ENCODE measurements at places on chromosomes 3 and 15.

- DNase-seq: no peak
Measured at GRCh38 chr3:115808816-115809215, 185.5 kb downstream of the GAP43 start.

DNA sequence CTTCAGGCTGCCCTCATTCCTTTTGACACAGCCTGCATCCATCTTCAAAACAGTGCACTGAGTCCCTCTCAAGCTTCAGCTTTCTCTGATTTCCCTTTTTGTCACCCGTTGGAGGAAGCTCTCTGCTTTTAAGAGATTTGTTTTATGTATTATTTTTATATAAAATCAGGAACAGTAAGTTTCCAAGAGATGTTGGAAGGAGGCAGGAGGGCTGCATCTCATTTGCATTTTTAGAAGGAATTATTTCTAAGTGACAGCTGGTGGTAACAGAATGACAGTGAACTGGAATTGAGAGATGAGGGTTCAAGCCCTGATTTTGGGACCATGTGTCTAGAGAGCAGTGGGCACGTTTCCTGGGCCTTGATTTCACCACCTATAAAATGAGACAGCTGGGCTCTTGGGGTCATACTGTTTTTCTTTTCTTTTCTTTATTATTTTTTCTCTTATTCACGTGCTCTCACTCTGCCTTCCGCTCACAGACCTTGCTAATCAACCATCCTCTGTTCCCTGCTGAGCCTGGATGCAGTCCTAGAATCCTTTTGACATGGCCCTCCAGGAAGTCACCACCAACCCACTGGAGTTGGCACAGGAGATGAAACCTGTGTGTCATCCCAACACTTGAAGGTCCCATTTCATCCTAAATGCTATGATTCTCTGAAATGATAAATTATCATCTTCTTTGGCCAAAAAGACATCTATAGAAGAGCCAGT, 148.6 kb downstream of the CACNA2D3 start:
- no peak for DNase-seq

- DNase-seq: no peak
Measured at GRCh38 chr15:57286446-57287122, 89.7 kb upstream of the CGNL1 start.

DNA sequence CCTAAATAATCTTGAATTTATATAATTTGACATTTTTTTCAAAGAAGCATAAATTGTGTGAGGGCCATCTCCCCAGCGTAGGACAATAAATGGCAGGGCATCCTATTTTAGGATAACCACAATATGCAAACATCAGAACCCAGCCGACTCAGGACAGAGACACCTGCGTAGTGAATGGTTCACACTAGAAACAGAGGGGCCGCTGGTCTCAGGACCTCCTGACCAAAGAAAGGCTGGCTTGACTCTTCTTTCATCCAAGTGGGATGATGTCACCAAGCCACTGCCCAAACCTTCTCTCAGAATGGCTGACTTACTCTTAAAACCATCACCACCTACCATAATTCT, 162.1 kb downstream of the FOXP1 start:
- no peak for DNase-seq

GRCh38 chr3:128555098-128555825, 62.3 kb upstream of the GATA2 start:
- no peak for DNase-seq

DNA sequence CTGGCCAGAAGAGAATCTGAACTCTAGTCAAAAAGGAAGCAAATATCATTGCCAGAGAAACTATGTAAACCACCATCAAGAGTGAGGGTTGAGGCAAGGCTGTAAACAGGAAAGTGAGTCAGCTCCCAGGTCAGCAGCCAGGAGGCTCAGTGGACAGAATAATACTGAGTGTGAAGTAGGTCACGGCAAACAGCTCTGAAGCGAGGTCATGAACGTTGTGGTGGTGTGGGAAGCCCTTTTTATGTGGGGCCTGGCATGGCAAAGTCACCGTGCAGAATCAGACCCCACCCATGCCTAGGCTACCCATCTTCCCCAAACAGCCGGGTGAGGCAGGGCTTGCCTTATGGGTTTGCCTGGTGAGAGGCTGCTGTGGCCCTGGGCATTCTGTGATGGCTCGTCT, 43.9 kb downstream of the THBS1 start:
- DNase-seq: peak; percentile 95

- DNase-seq: no peak
Measured at GRCh38 chr3:126135406-126136076, 44.8 kb downstream of the ALDH1L1 start.

DNA sequence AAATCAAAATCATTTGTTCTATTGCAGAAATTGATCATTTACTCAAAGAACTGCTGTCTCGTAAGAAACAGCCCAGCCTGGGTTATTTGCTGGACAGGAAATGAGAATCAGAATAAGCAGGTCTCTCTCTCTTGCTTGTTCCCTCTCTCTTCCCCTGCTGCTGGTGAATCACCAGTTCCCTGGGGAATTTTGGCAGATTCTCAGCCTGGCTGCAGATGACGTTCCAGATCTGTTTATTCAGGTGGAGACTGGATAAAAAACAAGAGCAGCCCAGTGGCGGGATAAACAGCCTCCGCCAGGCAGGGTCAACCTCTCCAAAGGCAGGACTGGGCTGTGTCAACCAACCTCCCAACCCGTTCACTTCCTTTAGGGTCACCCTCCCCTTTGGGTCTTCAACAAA, 72.1 kb downstream of the LRIG1 start:
- DNase-seq: peak; percentile 97

GRCh38 chr3:122030381-122031122, 8.5 kb upstream of the ILDR1 start:
- DNase-seq: peak; percentile 2

GRCh38 chr3:129248286-129248979, 973 bp upstream of the COPG1 start:
- DNase-seq: no peak

GRCh38 chr3:41239587-41239986, 40.3 kb downstream of the CTNNB1 start:
- no peak for DNase-seq

GRCh38 chr3:160259589-160259988, 34.4 kb downstream of the C3orf80 start:
- DNase-seq: no peak

DNA sequence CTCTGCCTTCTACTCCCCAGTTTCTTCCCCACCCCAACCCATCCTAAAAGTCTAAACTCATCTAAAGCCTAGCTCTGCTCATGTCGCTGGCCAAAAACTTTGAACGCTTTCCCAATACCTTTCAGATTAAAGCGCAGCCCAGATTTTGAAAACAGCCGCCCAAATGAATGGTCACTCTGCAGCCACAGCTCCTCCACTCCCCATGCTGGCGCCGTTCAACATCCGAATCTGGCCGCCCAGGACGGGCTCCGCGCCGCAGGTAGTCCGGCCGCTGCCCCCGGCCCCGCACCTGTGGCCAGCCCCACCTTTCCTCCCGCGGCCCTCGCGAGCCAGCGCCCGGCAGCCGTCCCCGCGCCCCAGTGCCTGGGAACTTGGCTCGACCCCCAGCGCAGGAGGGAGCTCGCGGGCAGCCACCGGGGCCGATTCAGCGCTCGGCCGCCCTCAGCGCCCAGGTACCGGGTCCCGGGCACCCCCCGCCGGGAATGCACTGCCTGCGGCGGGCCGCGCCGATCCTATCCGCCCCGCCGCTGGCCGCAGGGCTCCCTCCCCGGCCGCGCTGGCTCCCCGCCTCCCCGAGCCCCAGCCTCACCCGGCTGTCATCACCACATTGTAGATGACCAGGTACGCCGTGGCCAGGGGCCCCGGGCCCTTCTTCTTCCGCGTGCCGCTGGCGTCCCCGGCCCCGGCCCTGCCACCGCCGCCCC, 417 bp downstream of the HACD2 start:
- peak; percentile 23 for DNase-seq

DNA sequence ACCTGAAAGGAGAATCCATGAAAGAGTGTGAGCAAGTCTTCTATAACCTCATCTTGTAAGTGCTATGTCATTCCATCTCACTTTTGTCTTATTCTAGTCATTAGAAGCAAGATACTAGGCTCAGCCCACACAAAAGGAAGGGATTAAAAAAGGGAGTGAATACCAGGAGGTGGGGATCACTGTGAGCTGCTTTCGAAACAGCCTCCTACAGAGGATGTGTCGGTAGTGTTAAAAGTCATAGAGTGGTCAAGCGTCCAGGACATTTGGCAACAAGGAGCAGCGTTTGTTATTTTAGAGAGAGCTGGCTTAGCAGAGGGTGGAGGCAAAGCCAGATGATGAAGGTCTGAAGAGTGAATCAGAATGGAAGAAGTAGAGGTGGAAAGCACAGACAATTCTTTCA, 11.7 kb upstream of the ZNF148 start:
- peak; percentile 77 for DNase-seq

GRCh38 chr3:150268426-150269391, 139.4 kb upstream of the TSC22D2 start:
- no peak for DNase-seq

GRCh38 chr15:60510006-60510405, 31.1 kb upstream of the ICE2 start:
- DNase-seq: no peak

- no peak for DNase-seq
Measured at GRCh38 chr3:5096336-5097008, 25.6 kb upstream of the ARL8B start.

GRCh38 chr15:63236272-63236671, 41.1 kb upstream of the APH1B start:
- peak; percentile 91 for DNase-seq

GRCh38 chr15:43441316-43441715, 51.6 kb downstream of the TP53BP1 start:
- DNase-seq: peak; percentile 11
